NCI-H146 (cell line): ENCODE measurements at places on chromosomes 12 and 14.

GRCh38 chr12:130434560-130434959, 96.9 kb downstream of the PIWIL1 start:
- DNase-seq = no peak

GRCh38 chr14:99524091-99524661, 43.0 kb downstream of the CCNK start:
- no peak for DNase-seq

- peak; percentile 13 for DNase-seq
Observed at GRCh38 chr12:64583771-64584421, 26.4 kb upstream of the RASSF3 start.

DNA sequence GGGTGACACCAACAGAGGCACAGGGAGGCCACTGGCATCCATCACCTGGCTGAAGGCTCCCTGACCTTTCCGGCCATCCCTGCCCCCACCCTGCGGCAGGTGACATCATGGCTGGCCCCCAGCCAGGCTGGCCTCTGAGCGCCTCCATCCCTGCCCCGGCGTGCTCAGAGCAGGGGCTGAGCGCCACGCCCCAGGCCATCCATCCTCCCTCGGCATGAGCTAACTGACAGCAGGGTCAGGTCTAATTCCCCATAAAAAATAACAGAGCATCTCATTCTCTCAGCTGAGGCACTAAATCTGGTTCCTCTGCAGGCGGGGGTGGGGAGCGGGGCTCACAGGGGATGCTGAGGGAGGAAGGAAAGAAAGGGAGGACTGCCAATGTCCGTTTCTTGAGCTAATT, 50.7 kb downstream of the PRIMA1 start:
- DNase-seq = no peak

- no peak for DNase-seq
Observed at GRCh38 chr12:14650789-14651188, 45.6 kb downstream of the GUCY2C start.

GRCh38 chr12:104747330-104747729, 210.8 kb downstream of the SLC41A2 start:
- no peak for DNase-seq

DNA sequence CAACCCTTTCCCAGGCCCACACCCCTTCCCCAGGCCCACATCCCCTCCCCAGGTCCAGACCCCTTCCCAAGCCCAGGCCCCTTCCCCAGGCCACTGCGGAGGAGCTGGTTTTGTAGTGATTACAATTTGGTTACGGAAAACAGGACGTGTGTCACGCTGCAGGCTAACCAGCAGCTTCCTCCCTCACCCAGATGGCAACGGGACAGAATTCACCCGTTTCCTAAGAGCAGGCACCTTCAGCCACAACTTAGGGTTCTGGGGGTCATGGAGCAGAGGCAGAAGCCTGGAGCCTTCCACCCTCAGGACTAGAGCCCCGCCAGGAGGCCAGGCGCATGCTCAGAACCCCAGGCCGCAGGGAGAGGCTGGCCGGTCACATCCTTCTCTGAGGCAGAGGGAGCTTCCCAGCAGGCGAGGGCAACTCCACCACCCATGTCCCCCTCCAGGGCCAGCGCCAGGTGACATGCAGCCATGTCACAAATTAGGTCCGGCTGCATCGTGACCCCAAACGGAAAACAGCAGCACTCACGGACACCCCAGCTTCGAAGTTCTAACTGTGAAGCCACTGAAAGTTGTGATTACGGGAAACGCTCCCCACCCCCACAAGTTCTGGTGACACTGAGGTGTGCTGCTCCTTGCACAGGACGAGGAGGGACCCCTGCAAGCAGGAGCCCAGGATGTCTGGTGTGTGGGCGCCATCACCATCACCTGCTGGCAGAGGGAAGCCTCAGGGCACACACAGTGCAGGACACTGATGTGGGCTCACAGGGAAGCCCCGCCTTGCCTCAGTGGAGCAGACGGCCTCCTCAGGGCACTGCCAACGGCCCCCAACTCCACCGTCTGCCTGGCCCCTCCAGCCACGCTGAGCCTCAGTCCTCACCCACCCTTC, 7.7 kb downstream of the BRF1 start:
- no peak for DNase-seq

GRCh38 chr12:114735011-114735410, 51.0 kb upstream of the TBX3 start:
- DNase-seq = no peak

DNA sequence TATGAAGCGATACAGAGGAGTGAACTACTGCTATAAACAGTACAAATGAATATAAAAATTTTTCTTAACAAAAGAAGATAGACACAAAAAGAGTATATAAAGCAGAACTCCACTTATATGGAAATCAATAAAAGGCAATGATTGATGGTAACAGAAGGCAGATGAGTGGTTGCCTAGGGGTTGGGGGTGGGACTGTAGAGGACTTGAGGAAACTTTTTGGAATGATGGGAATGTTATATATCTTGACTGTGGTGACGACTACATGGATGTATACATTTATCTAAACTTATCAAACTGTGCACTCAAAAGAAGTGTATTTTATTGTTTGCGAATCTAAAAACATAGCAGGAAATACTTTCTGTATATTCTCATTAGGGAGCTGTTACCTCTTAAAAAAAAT, 89.1 kb downstream of the PTCSC3 start:
- DNase-seq = no peak

GRCh38 chr14:37655418-37655817, 60.0 kb downstream of the TTC6 start:
- DNase-seq = no peak

GRCh38 chr12:3084742-3085141, 7.6 kb downstream of the TSPAN9 start:
- DNase-seq = no peak

DNA sequence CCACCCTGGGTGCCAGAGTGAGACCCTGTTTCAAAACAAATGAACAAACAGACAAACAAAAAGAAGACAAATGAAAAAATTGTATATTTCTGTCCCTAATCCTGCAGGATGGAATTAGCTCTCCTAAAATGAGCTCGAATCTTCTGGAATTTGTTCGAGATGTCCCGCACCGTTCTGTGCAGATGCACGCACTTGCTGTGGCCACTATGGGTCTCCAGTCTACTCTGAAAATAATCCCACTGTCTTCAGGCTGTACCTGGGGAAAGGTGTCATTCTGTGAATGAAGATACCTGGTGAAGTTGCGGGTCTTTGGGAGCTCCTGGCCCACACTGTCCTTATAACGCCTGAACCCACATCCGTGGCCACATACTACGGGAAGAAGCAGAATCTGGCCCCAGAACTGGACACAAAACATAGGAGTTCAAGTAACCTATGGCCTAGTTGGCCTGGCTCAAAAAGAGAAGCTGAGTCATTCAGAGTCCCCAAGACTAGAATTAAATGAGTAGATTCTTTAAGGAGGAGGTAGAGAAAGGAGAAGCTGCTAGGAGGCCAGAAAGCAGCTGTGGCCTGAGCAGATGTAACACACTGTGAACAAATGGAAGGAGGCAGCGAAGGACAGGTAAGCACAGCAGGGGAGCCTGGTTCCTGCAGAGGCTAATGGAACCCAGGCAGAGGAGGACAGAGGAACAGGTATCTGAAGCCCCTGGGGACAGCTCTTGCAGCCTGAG, 108.6 kb downstream of the FOXN3 start:
- no peak for DNase-seq

DNA sequence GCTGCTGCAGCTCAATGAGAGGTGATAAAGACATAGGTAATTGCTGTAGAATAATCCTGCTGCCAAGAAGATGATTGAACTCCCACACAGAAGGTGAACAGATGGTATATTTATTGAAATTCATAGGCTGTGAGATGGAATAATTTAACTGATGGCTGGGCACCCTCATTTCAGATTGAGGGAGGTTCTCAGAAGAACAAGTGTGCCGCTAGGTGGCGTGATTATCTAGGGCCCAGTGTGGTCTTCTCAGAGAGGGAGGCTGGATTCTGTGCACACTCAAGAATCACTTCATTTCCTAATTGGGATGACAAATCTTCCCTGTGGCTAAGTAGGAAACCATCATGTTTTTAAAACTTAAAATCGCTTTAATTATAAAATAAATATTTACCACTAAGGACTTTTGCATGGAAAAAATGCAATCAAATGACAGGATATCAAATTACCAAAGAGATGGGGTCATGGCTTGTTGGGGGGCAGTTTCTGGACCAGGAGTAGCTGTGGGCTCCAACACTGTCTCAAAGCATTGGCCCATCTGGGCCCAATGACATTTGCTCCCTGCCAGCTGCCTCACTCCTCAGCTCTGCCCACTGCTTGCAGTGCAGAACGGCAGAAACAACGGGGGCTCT, 132.3 kb downstream of the SNAPC1 start:
- DNase-seq = peak; percentile 62

- no peak for DNase-seq
Observed at GRCh38 chr12:105878964-105879363, 259.8 kb downstream of the NUAK1 start.

GRCh38 chr12:18383203-18383602, 121.9 kb downstream of the PIK3C2G start:
- no peak for DNase-seq

DNA sequence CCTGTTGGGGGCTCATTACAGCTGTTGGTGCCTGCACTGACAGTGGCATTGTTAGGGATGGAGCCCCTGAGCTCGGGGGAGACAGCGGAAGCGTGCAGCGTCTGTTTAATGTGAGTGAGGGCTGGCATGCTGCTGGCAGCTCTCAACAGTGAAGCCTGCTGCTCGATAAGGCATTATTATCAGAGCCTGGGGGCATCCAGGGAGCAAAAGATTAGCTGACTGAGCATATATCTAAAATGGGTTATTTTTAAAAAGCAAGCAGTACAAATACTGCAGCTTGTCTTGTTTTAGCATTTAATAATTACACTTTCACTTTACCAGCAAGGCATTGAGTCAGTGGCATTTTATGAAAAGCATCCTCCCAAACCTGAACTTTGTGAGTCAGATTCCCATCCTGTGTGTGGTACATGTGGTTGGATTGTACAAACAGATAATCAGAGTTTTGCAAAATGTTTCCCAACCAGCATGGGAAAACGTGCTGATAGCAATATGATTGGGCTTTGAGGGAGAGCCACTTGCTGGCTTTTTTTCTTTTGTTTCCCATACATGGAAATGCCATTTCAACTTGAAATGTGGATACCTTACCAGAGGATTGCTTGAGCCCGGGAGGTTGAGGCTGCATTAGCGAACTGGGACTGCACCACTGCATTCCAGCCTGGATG, 150.8 kb downstream of the PRKCH start:
- DNase-seq = peak; percentile 2

- no peak for DNase-seq
Observed at GRCh38 chr12:119911182-119911581, 34.1 kb upstream of the CIT start.

GRCh38 chr12:64616201-64616600, 5.9 kb downstream of the RASSF3 start:
- DNase-seq = no peak

- no peak for DNase-seq
Observed at GRCh38 chr12:51972849-51973273, 21.4 kb downstream of the ACVR1B start.

- DNase-seq = no peak
Observed at GRCh38 chr14:92534932-92535643, 21.5 kb downstream of the RIN3 start.

- no peak for DNase-seq
Observed at GRCh38 chr12:89417246-89417977, 65.1 kb upstream of the DUSP6 start.

GRCh38 chr14:57486767-57487379, 6.8 kb downstream of the CCDC198 start:
- DNase-seq = peak; percentile 26

DNA sequence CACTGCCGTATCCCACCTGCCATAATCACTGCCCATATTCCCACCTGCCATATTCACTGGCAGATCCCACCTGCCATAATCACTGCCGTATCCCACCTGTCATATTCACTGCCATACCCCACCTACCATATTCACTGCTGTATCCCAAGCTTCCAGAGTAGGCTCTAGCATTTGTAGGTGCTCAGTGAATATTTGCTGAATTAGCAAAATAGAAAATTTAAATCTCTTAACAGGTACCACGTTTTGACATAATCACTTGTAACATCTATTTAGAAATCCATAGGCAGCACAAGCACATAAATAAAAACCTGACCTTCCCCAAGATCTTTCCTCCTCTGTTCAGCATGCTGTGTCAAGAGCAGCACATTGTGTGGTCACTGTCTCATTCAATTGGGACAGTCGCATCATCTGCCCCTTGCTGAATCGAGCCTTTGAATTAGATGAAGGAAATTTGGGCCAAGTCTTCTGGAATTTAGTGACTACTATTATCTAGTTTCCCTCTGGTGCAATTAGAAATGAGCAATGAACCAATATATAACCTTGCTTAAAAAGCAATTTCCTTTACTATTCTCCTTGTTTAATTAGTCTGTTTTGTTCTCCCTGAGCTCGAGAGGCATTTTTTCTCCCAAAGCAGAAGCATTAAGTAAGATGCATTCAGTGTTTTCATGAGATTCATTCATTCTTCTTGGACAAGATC, 144.9 kb upstream of the FGD4 start:
- no peak for DNase-seq

GRCh38 chr12:131829356-131829747, 1.2 kb downstream of the MMP17 start:
- peak; percentile 54 for DNase-seq

- DNase-seq = peak; percentile 51
Observed at GRCh38 chr14:61607570-61608244, 87.6 kb upstream of the HIF1A start.

GRCh38 chr14:105330491-105330895, 15.9 kb downstream of the PACS2 start:
- no peak for DNase-seq

DNA sequence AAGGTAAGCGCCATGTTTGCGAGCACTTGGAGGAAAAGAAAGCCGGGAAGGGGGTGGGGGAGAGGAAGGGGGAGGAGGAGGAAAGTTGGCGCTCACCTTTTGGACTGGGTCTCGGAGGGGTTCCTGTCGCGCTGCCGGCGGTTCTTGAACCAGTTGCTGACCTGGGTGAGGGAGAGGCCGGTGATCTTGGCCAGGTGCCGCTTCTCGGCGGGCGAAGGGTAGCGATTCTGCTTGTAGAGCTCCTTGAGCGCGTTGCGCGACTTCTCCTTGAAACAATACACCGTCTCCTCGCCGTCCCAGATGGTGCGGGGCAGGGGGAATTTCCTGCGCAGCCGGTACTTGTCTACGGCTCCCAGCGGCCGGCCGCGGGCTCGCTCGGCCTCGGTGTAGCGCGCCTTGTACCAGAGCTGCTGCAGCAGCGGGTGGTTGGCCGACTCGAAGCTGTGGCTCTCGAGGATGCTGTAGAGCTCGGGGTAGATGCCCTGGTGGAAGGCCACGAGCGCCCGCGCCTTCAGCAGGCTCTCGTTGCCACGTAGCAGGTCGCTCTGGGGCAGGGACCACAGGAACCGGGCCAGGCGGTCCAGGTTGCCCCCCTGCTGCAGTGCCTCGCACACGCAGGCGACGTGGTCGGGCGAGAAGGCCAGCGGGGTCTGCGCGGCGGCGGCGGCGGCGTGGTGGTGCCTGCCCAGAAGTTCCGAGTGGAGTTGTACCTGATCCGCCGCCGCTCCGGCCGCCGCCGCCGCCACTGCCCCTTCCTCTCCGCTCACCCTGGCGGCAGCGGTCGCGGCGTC, 840 bp downstream of the SIX4 start:
- peak; percentile 52 for DNase-seq

DNA sequence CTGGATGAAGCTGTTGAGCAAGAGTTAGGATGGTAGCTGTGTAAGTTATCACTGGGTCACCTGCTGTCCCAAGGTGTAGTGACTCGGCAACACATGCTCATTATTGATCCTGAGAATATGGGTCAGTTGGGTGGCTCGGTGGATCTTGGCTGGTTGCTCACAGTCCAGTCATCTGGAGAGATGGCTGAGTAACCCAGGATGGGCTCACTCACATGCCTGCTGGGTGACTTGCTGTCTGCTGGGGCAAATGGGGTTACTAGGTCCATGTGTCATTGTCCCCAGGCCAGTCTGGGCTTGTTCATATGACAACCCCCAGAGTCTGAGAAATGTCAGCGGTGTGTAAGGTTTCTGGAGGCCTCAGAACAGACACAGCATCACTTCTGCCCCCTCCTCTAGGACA, 69.5 kb downstream of the SLC15A4 start:
- no peak for DNase-seq
